HS-27A (cell line): ENCODE measurements at places on chromosomes 1 and 21.
A peak's percentile ranks its signal among the peaks of the same experiment; 100 is the strongest.

DNA sequence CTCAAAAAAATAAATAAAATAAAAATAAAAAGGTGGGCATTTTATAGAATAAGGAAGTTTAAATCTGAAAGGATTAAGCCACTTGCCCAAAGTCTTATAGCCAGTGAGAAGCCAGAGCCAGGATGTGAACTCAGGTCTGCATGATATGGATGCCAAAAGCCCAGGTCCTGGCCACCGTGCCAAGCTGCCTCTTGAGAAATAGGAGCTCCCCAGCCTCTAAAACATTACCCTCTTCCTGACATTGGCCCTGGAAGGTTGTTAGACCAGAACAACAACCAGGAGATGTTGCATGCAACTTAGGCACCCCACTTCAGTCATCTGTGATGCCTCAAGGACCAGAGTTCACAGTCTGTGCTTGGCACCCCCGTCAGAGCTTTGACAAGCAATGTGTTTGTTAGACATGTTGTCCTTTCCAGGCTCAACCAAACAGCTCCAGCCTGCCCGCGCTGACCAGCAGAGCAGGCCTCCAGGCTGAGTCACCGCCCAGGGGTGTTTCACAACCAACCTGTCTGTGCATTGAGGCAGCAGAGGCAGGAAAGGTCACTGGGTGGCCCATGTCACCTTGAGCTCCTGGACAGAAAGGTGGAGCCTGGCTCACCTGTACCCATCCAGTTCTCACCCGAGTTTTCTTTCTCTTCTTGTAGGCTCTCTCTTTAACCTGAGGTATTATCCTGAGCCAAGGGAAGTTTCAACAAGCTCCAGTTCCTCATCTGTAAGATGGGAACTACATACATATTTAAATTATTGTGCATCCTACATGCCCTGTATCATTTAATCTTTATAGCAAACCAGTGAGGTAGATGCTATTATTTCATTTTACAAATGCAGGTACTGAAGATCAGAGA lies 14.9 kb upstream of the MED18 start:
- no peak for DNase-seq

- DNase-seq = no peak
Observed at GRCh38 chr1:195804547-195804946, 803.7 kb downstream of the KCNT2 start.

DNA sequence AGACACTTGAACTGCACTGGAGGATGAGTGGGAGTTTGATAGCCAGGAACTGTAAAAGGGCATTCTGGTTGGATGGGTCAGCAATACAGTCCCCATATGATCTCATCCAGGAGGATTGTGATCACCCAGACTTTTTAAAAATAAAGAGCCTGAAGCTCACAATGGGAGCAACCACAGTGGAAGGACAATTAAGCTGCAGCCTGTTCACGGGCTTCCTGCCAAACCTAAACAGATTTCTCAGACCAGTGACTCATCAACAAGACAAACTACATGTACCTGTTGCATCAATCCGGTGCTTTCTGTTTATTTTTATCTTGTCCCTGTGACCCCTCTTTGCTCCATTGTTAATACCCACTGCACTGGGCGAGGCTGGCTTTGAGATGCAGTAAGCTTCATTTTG lies 52.3 kb downstream of the PAPPA2 start:
- DNase-seq = no peak

DNA sequence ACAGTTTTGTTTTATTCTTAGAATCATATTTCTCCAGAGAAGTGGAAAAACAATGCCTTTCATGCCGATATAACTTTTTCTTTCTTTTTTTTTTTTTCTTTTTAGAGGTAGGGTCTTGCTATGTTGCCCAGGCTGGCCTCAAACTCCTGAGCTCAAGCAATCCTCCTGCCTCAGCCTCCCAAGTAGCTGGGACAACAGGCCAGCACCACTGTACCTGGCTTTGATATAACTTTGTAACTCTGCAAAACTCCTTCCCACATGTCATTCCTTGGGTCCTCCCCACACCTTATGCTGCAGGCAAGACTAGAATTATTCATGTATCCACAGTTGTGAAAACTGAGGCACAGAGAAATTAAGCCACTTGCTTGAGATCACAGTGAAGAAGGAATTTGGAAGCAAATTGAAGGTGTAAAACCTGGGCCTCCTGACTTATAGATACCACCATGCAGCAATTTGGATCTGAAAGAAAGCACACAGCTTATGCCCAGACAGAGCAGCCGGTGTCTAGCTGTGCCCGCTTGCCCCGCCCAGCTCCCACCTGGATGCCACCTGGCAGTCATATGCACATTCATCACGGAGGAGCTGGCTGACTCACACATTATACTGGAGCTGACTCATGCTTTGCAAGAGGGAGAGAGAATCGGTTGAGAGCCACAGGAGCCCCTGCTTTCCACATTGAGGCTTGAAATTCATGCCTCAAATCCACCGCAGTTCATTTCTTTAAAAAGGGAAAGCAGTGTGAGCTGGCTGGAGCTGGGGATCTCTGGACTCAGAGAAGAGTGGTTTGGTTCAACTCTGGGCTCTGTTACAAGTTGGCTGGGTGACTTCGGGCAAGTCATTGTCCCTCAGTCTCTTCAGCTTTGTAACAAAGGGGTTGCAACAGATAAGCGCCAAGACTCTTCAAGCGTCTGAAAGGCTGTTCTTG lies 8.3 kb upstream of the SLC2A1 start:
- DNase-seq = peak; percentile 82

DNA sequence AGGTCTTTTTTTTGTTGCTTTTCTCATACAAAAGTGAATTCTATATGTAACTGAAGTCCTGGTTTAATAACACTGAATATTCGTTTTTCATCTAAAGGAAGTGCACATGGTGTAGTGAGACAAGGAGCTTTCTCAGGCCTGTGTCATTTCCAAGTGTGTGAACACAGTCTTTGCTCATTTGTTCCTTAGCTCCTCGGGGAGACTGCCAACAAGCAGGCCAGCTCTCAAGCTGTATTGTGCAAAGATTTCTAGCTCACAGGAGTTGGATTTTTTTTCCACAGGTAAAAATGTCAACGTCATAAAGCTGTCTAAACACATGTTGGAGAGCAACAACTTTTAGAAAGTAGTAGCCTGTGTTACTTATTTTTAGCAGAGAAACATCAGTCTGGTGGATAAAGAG lies 87.8 kb upstream of the S1PR1 start:
- DNase-seq = no peak

- DNase-seq = no peak
Observed at GRCh38 chr1:93756657-93757056, 75.0 kb upstream of the BCAR3 start.

DNA sequence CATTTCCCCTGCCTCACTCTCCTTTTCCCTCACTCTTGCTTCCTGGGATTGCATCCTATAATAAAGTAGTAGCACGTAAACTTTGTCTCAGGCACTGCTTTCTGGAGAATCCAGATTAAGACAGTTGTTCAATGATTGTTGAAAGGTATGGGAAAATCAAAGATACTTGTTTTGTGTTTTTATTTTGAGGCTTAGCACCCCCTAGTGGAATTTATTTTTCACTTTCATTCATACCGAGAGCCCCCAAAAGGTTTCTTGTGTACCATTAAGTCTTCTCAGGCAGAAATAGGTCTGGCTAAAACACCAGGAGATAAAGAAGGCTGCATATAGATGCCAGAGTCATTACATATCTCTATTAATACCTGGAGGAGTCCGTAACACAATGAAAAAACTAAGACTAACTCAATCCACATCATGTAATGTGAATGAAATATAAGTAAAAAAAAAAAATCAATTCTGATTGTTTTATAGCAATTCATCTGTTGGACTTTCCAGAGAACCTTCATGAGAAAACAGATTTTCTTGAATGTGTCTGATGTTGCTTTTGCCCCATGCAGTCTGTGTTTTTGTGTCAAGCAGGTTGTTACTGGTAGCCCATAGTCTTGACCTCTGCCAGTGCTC lies 103.5 kb downstream of the RPE65 start:
- DNase-seq = no peak

DNA sequence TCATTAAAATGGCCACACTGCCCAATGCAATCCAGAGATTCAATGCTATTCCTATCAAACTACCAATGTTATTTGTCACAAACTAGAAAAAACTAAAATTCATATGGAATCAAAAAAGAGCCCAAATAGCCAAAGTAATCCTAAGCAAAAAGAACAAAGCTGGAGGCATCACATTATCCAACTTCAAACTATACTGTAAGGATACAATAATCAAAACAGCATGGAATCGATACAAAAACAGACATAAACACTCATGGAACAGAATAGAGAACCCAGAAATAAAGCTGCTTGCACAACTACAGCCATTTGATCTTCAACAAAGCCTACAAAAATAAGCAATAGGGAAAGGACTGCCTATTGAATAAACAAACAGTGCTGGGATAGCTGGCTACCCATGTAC lies 100.4 kb downstream of the FAF1 start:
- no peak for DNase-seq

DNA sequence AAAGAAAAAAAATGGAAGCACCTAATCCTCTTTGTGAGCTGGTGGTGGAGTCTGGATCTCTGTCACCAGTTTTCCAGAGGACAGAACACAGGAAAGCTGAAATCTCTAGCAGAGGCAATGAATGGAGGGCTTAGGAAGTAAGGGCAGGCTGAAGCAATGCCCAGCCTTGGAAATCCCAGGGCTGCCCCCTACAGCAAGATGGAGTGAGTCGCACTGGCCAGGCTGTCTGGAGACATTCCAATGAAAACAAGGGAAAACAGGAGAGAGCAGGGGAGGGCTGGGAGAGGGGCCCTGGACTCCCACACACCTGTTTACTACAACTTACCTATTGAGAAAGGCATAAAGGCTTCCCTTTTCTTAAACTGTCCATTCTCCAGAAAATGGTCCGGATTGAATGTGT lies 25.9 kb downstream of the CYP2J2 start:
- DNase-seq = no peak

GRCh38 chr1:24964811-24965570 lies 34.9 kb upstream of the RUNX3 start:
- DNase-seq = no peak

DNA sequence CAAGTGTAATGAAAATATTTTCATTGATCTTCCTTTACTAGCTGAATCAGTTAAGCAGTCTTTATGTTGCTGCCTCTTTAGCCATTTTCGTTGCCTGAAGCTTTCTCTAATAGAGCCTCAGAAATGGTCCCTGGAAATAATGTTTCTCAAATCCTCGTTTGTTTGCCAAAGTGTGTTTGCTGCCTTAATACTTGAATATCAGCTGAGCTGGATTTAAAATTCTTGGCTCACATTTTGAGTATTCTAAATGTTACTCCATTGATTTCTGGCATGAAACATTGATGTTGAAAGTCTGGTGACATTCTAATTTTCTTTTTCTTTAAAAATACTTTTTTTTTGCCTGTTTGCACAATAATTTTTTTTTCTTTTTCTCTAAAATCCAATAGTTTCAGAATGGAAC lies 84.6 kb upstream of the SERBP1 start:
- no peak for DNase-seq

GRCh38 chr1:175877939-175878737 lies 134.7 kb upstream of the TNR start:
- DNase-seq = no peak

DNA sequence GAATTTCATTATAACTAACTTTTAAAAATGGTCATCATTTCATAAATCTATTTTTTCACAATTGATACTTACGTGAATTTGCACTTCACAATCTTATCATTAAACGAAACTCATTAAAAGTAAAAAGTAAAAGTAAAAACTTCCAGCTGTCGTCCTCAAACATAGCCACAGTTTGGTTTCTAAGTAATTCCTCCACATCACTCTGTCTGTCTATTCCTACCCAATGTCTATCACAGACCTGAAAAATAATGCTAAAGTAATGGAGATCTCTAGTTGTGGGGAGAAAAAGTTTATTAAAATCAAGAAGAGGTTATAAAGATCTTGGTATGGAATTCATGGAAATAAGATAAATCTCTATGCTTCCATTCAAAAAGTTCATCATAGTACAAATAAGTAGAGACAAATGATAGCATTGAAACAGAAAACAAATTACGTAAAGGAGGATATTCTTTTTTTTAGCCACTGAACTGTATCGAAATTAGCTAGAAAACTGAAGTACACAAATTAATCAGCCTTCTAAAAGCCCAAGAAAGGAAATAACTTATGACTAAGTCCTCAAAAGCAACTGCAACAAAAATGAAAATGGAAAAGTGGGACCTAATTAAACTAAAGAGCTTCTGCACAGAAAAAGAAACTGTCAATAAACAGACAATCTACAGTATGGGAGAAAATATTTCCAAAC lies 148.6 kb downstream of the TIAM1 start:
- DNase-seq = no peak

GRCh38 chr1:57463343-57463742 lies 39.5 kb upstream of the DAB1 start:
- DNase-seq = no peak

- no peak for DNase-seq
Observed at GRCh38 chr1:200951016-200951415, 56.3 kb downstream of the INAVA start.

DNA sequence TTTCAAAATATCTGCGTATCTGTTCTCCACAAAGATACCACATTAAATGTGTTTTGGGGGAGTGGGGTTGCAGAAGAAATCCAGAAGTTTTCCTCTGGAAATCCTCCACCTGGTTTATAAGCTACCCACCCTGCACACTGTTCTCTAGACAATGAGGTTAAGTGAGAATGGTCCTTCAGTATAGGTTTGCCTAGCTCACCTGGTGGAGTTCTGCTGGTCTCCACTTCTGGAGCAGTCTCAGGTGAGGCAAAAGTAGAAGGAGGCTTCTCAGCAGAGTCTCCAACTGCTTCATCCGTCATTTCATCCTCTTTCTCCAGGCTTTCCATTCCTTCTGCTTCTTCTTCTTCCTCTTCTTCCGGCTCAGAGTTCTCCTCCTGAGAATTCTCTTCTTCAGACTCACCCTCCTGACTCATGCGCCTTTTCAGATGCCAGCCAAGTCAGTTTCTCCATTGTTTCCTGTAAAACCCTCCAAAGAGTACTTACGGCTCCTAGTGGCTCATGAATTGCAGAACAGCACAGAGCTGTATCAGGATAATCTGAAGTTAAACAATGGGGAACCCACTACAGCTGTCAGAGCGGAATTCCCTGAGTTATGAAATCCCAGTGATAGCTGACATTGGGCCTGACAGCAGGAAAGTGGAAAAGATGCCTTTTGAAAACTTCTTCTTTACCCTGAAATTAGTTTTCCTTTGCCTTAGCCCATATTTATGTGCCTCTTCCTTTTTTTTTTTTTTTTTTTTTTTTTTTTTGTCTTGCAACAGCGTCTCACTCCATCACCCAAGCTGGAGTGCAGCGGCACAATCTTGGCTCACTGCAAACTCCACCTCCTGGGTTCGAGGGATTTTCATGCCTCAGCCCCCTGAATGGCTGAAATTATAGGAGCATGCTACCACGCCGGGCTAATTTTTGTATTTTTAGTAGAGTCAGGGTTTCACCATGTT lies 38.5 kb downstream of the MSTO1 start:
- DNase-seq = peak; percentile 50

DNA sequence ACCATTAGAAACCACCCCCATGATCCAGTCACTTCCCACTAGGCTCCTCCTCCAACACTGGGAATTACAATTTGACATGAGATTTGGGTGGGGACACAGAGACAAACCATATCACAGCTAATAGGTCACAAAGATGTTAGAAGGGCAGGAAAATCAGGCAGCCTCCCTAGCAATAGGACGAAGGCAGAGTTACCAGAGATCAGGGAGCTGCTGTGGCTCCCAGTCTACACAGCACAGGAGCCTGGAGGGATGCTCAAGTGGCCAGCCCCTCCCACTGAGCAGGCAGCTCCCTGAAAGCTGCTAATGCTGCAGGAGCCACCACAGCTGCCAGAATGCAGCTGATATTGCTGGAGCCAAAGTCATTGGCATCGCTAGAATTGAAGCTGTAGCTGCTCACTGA lies 51.0 kb downstream of the CR1L start:
- no peak for DNase-seq
